ENCODE measurements at places on chromosomes 5 and 9.
A peak's percentile ranks its signal among the peaks of the same experiment; 100 is the strongest.

DNA sequence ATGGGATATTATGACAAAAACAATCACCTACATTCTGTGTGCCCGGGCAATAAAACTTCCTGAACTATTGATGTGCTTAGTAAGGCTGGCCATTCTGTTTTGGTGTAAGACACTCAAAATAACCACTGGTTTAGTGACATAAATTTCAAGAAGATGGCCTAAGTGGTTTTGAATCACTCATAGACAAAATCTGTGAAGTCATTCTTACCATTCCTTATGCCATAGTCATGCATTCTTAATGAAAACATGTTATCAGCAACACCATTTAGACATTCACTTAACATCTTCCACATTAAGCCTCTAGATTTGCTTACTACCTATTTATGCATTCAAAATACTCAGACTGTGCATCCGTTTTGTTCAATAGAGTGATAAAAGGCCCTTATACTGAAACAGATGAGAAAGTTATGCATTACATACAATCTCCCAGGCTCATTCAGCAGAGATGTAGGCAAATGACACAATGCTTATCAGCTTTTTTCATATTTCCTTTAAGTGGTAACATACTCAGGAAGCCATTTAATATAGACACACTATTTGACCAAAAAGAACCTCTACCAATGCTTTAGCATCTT, 848.8 kb upstream of the DMAC1 start:
- no peak for DNase-seq

DNA sequence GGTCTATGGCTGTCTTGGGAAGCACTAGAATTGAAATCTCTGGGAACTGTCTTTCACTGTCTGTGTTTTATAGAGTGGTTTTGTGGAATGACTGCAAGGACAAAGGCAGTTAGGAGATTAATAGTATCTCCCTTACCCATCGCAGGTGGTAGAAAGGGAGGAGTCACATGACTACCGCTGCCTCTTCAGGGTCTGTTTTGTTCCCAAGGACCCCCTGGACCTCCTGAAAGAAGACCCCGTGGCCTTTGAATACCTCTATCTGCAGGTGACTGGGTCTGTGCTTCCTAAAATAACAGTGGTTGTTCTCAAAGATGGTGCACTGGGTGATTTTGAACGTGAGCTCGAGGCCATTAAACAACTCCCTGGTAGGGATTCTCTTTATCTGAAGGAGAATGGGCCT, 22.8 kb upstream of the TRMT10B start:
- DNase-seq: no peak

DNA sequence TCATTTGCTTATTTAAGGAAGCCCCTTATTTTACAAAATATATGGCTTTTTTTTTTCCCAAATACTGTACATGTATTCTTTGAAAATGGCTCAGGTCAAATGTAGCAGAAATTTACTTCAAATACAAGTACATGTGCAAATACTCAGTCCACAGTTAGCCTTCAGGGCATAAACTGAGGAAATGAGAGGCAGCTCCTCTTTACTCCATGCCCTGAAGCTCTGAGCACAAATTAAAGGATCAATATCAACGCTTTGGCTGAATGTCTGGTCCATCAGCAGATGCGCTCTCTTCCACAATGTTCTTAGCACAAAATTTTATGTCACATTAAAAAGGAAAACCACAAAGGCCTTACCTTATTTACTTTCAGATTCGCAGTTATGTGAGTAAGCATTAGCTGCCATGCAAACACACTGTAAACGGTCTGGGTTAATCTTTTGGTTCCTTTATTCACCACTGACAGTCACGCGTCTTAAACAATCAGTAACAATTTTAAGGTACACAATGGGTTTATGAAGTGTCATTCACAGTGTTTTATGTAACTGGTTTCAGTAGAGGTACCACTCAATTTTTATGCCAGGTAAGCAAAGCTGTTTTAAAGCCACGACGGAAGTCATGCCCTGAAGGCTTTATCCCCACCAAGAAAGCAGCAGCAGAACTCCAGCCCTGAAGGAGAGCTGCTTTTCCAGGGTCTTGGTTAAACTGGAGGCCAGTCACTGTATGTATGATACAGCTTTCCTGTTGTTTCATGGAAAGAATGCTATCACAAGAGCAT, 103.4 kb downstream of the OTULIN start:
- DNase-seq: peak; percentile 98

- DNase-seq: no peak
These were observed 193.5 kb upstream of the HAPLN1 start for GRCh38 chr5:83914199-83914598.

DNA sequence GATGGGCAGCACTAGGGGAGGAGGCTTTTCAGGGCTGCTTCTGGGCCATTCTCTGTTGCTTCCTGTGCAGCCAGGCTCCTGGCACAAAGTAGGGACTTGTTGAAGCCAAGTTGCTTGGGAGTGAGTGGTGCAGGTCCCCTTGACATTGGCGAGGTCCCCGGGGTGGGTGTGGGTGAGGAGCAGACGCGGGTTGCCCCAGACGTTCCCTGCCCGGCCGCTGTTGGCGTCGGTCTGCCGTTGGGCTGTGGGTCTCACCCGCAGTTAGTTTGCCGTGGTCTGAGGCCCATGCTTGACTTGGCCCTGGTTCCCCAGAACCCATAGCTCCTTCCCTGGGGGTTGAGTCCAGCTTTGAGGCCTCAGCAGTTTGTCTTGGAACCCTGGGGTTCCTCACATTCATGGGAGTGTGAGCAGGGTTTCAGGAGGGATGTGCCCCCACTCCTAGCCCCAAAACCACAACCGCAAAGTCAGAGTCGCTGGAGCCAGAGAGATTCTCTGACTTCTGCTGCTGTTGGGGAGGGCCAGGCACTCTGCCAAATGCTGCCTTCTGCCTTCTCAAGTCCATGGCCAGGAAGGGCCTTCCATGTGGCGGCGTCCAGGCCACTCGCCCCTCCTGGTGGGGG, 77.5 kb downstream of the RXRA start:
- no peak for DNase-seq

DNA sequence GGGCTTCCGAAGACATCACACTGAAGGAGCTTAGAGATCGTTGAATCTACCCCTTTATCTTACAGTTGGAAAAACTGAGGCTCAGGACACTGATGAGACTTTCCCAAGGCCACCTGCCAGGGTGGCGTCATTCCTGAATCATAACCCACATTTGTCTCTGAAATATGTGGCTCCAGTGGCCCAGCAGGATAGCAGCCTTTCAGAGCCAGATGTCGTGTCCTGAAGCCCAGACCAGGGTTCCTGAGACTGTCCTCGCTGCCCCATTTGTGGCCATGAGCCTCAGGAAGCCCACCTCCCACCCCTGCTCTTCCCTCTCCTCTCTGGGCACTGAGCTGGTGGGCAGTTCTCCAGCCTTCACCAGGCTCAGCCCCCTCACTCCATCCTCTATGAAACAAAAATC, 2.4 kb downstream of the HMCN2 start:
- DNase-seq: no peak

DNA sequence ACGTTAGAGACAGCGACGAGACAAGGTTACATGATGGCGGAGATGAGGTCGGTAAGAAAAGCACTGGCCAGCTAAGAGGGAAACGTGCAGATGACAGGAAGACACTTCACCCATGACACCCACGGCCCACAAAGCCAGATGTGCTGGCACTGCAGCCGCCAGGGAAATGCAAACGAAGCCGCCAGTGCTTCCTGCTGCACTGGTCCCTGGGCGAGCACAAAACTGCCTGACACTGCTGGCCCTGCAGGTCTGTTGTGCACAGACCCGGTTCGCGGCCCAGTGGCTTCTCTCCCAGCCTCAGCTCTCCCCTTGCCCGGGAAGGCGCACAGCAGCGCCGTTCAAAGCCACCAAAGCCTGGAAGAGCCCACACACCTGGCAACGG, 20.3 kb downstream of the QSOX2 start:
- no peak for DNase-seq

- DNase-seq: no peak
These were observed 318.3 kb upstream of the ITGA1 start for GRCh38 chr5:52469420-52469819.

GRCh38 chr5:142356349-142356715, 31.5 kb upstream of the SPRY4 start:
- DNase-seq: no peak

DNA sequence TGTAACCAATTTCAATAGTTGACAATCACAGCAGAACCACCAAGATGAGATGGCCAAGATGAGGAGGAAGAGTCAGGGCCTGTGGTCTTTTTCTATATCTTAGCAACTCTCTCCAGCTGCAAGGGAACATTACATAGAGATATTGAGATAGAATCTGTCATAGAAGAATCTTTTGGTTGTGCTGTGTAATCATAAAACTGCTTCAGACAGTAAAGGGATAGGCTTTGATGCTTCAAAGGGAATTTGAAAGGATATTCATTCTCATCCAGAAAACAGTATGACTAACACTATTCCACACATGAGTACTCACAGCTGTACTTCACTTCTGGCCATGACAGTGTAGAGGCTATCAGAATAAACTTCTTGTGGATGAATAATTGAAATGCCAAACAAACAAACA, 145.9 kb downstream of the YIPF5 start:
- no peak for DNase-seq

DNA sequence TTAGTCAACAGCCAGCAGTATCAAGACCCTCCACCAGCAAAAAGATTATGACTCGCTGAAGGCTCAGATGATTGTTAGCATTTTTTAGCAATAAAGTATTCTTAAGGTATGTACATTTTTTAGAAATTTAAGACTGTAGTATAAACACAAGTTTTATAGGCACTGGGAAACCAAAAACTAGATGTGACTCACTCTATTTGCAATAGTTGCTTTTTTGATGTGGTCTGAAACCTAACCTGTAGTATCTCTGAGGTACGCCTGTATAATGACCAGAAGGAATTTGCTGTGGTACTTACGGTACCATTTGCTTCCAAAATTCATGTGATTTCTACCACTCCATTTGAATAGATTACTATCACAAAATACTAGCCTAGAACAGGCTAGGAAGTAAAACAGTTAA, 60.8 kb downstream of the WDR41 start:
- DNase-seq: no peak

- DNase-seq: no peak
These were observed 138.8 kb downstream of the ROR2 start for GRCh38 chr9:91811024-91811909.

DNA sequence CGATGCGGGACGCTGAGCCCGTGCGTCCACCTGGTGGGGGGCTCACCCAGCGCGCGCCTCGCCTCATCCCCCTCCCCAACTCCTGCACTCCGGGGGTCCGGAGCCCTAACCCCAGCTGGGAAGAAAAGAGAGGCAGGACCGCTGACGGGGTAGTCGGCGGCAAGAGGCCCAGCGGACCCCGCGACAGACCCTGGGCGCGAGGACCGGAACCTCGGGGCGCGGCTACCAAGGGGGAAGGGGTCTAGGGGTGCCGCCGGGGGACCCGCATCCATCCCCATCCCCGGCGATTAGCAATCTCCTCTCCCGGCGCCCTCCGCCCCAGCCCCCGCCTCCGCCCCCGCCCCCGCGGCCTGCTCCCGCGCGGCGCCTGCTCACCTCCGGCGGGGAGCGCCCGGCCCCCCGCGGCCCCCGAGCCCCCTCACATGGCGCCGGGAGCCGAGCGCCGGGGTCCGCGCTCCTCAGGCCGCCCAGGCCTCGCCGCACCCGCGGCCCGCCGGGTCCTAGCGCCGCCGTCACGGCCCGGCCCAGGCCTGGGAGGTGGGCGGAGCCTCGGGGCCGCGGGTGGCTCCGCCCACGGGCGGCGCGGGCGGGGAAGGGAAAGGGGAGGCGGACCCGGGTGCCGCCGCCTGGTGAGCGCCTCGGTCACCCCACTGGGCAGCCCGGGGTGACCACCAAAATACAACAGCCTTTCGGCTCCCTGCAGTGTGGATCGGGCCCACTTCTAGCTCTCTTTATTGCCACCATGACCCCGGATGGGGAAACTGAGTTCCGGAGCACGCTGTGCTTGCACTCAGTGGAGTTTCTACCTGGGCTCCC, at the start of gene ST6GALNAC6:
Gene ST6GALNAC6, minus strand, starts transcription at position 476 of the 816 bp plus-strand sequence. CDS start 1,622 bp downstream, outside the sequence.
- peak; percentile 51 for DNase-seq

All from NCI-H2081 (cell line).